GM19239 (cell line): ENCODE measurements at places on chromosomes 5 and 9.

DNA sequence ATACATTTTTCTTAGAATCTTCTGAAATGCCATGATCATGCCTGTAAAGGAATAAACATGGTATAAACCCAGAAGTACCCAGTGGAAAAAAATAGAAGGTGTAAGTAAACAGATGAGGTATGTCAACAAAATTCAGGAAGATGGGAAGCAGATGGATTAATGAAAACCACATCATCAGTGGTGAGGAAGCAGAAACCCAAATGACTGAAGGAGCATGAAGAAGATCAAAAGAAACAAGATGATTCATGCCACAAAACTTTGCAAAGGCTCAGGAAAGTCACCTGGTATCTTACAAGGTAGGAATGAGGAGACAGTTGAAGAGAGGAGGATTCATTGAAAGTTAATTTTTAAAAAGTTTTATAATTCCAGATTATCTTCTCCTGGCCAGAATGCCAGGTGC, 132.8 kb upstream of the PAPPA start:
- no peak for DNase-seq

- no peak for DNase-seq
Measured at GRCh38 chr9:106350777-106351176, 512.2 kb upstream of the ZNF462 start.

DNA sequence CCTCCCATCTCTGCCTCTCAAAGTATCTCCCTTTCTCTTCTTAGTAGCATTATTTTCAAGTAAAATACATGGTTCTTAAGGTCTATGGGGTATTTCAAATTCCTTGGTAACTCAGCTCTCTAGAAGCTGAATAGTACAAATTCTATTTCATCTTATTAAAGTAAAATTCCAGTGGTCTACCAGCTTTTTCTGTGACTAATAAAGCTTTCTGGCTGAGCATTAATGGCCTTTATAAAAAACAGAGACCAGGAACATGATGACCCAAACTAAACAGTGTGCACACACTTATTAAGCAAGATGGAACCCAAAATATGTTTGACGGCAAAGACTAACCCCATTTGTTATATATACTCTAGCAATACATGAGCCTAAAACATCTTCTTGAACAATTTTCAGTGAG, 142.6 kb downstream of the OR2K2 start:
- DNase-seq = no peak

- no peak for DNase-seq
Measured at GRCh38 chr5:39301406-39301805, 62.9 kb downstream of the C9 start.

GRCh38 chr5:57559110-57559635, 76.6 kb upstream of the ACTBL2 start:
- DNase-seq = no peak

- DNase-seq = no peak
Measured at GRCh38 chr5:148094336-148094735, 30.6 kb downstream of the SPINK5 start.

GRCh38 chr9:16559418-16560188, 310.9 kb downstream of the BNC2 start:
- no peak for DNase-seq

GRCh38 chr5:1219098-1219767, 5.9 kb upstream of the SLC6A18 start:
- DNase-seq = no peak

DNA sequence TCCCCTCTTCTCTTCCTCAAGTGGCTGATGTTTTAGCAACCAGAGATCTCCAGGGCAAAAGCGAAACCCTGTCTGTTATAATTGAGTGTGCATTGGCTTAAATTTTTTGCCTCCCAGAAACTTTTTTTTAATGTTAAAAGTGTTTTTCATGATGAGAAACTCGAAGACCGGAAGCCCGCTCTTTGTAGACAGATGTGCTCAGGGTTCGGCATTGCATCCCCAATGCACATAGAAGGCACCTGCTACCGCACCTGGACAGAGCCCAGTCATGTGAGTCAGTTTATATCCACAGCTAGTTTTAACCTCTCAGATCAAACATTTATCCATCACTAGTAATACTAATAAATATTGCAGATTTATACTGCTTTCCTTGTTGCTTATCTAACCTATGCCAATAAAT, 19.5 kb upstream of the NADK2 start:
- DNase-seq = no peak

GRCh38 chr9:26375448-26375847, 517.2 kb downstream of the CAAP1 start:
- no peak for DNase-seq

- no peak for DNase-seq
Measured at GRCh38 chr5:175652741-175653663, 4.9 kb upstream of the HRH2 start.
